SK-N-DZ (cell line): ENCODE measurements at places on chromosomes 16 and 17.

- no peak for DNase-seq
Observed at GRCh38 chr17:855569-855968, 73.4 kb downstream of the MRM3 start.

- no peak for DNase-seq
Observed at GRCh38 chr16:47057630-47057993, 84.1 kb upstream of the DNAJA2 start.

DNA sequence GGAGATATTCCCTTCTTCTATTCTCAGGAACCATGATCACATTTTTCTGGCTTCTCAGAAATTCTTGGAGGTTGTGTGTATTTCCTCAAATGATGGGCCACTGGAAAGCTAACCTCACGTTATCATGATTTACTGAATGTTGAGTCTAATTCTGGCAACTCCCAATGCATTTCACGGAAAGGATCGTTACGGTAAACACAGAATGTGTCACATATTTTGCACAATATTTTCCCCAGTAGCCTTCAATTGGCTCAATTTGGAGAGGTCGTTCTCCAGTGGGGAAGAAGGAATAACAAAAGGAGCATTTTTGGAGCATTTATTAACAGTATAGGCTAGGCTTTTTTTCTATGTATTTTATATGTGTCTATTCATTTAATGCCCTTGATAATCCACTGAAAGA, 450.3 kb downstream of the HAPSTR1 start:
- no peak for DNase-seq

- DNase-seq = no peak
Observed at GRCh38 chr17:82570277-82570676, 50.7 kb downstream of the FOXK2 start.
